ENCODE measurements at places on chromosomes 2 and 18.

DNA sequence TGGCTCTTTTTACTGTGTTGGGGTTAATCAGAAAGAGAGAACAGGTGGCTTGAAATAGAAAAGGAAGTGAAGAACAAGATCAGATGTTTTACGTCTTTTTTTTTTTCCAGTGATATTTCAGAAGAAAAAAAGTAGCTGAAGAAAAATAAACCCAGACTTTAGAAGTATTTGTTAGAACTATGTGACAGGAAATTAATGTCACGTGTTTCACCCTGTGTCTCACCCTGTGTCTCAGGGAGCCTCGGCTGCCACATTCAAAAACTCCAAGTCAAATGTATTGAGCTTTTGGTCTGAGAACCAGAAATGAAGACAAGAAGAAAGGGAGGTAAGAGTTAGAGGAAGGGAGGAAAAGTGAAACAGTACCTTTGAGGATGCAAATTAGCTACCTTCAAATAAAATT is 38.0 kb downstream of the AKAIN1 start:
- DNase-seq, result no peak

DNA sequence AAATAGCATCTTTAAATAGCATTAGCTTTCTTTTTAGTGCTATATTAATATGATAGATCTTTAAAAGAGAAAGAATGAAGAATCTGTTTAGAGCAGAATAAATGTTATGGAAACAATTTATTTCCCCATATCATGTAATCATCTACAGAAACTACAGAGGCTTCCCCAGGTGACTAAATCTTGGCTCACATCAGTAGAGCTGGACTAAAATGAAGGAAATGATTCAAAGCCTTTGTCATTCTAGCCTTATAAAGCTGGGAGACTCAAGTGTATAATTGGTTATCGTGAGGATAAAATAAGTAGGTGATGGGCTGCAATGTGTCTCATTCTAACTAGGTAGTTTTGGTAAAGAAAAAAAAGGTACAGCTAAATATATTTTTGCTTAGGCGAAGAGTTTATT is 83.2 kb upstream of the UNC80 start:
- no peak for DNase-seq

GRCh38 chr2:187459256-187459655 is 11.2 kb upstream of the CALCRL start:
- DNase-seq, result no peak

DNA sequence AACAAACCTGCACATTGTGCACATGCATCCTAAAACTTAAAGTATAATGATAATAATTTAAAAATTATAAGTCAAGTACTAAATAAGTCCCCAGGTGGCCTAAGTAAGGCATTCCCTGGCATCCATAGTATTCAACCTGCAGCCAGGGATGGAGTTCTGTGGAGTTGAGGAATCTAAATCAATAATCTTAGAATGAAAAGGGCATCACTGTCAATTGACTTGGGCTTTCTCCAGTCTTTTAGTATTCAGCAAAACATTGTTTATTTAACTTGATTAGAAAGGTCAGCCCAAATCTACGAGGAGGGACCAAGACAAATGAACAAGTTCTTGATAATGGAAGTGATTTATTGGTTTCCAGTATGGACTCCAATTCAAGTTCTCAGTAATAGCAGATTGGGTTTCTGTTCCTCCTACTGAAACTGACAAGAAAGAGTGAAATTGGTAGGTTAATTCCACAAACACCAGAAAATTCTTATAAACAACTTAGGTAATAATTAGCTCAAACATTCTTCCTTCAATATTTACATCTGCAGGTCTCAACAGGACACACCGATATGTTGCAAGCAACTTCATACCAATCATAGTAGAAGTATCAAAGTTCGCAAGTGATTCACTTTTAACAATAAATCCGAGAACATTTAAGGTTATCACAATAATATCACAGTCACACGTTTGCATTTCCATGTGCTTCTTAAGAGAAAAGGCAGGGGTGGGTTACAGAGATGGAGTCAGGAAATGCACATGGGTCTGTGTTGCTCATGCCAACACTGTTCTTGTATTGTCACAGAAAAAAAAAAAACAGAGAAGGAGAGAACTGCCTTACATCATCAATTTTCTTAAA is 51.7 kb upstream of the EHBP1 start:
- DNase-seq, result no peak

DNA sequence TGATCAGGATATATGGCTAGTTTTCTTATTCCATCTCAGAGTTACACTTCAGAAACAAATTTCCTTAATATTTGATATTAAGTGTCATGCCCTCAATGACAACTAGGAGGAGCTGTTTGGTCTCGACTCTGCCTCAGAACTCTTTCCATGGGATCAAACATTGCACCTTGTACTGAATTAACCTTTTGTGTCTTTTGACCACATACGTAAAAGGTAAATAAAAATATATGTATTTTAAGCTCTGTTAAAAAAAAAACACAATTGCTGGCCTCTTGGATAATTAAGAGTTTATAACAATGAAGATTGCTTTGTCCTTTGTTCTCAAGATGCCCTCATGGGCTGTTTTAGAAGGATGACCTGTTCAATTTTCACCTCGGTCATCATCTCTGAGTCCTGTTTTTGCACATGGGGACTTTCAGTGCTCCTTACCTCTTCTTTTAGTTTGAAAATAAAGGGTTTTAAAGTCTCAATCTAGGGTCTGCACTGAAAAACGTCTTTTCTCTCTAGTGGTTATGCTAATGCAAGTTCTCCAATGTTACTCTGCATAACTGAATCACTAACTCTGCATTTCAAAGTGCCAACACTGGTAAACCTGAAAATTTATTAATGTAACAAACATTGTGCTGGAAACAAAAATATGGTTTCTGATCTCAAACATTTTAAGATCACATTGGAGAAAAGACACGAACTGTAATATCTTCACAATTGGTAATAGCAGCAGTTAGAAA is 18.8 kb upstream of the FN1 start:
- DNase-seq, result no peak

DNA sequence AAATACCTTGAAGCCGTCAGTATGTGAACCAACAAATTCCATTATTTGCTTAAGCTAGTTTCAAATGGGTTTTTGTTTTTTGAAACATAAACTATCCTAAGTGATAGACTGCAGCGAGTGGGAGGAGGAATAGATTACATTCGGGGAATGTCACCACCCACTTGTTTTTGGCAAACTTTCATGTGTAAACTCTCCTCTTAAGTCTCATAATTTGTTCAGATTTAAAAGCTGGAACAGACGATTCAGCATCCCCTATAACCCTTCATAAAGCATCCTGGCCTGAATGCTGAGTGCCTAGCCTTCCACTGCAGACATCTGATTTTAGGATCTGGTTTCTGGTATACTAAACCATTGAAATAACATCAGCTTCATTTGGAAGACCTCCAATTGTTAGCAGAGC is 51.0 kb downstream of the CPO start:
- no peak for DNase-seq
